ENCODE measurements at places on chromosomes 11 and 22.

GRCh38 chr11:77003963-77004362 lies 30.2 kb upstream of the B3GNT6 start:
- no peak for DNase-seq

DNA sequence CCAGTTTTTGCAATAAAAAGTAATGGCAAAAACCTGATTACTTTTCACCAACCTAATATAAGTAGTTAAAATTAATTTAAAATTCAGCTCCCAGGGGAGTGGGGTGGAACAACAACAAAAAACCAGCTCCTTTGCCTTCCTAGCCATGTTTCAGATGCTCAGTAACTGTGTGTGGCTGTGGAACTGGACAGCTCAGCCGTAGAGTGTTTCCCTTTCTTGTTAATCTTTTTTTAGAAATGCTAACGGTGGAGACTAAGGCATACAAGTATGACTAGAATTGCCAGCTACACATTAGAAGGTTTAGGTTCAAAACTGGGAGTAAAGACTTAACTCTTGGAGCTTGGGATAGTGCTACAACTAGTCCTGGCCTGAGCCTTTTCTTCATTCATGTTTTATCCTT lies 45.0 kb downstream of the PPP6R3 start:
- no peak for DNase-seq

GRCh38 chr11:92225125-92225567 lies 528 bp downstream of the FAT3 start:
- no peak for DNase-seq

DNA sequence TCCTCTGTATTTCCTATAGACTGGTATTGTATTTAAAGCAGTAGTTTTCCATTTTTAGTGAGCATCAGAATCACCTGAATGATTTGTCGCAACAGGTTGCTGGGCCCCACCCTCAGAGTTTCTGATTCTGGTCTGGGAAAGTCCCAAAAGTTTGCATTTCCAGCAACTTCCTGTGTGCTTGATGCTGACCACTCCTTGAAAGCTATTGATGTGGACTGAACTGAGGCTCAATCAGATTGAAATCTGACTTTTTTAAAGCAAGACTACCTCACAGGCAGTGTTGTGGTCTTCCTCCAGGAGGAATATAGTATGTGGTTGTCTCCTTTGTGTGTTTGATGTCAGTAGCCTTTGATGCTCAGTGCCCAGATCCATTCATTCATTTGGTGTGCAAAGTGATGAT lies 17.2 kb upstream of the MPZL2 start:
- DNase-seq = no peak

DNA sequence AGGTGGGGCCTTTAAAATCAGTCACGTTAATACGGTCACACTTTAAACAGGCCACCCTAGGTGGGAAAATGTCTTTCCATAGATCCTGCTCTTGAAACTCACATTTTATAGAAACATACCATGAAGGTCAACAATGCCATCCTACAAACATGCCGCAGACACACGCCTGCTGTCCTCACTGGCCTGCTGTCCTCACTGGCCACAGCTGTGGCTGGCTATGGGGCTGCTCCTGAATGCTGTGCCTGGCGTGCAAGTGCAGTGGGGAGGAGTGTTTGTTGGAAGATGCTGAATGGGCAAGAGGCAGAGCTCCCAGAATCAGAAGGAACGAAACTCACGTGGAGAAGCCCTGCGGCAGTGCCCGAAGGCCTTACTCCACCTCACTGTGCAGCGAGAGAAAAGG lies 106.2 kb upstream of the BID start:
- DNase-seq = no peak

DNA sequence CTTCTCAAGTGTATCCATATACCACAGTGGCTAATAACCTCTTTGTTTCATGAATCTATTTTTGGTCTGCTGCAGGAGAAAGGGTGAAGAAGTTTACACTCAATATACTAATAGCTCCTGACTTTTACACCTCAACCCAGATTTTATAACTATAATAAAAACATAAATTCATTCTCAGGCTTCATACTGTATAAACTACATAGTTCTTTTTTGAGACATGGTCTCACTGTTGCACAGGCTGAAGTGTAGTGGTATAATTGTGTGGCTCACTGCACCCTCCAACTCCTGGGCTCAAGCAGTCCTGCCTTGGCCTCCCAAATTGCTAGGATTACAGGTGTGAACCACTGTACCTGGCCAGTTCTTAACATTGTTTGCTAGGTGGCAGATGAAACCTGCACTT lies 17.8 kb upstream of the CCDC179 start:
- no peak for DNase-seq

GRCh38 chr11:70883973-70884623 lies 368.3 kb downstream of the SHANK2 start:
- no peak for DNase-seq

All from GOT3 (cell line).